ENCODE measurements at places on chromosomes 11 and 22. TPM values are rescaled to one million over a fixed set of nuclear protein-coding genes. Genes with fewer than 3 reads are reported as not detected.

The MYO7A gene
- 7.7 TPM for total RNA-seq

The SCGB1C1 gene
- total RNA-seq, result not detected

The MRPL17 gene
- total RNA-seq, result 31.2 TPM

The ZP1 gene
- not detected for total RNA-seq

The KRTAP5-7 gene
- total RNA-seq, result not detected

The SLC22A9 gene
- total RNA-seq, result not detected

The IL17REL gene
- 0.17 TPM for total RNA-seq

The OR51B2 gene
- not detected for total RNA-seq

The OR51I1 gene
- total RNA-seq, result not detected

The OOSP4A gene
- not detected for total RNA-seq

DNA sequence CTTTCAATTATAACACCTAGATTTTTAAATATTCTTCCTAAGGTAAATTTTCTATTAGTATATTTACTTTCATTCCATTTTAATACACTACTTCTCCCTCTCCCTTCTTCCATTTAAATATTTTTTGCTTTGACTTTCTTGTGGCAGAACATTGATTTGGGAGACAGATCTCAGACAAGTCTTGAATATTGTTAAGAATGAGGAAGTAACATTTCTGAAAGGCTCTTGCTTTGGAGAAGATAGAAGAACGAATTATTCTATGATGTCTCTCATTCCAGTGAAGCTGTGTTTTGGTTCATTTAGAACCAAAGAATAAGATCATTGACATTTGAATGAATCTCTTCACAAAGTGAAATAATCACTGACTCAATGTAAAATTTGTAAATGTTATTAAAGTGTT lies 2.4 kb downstream of the IPO7 start:
- DNase-seq, result no peak

DNA sequence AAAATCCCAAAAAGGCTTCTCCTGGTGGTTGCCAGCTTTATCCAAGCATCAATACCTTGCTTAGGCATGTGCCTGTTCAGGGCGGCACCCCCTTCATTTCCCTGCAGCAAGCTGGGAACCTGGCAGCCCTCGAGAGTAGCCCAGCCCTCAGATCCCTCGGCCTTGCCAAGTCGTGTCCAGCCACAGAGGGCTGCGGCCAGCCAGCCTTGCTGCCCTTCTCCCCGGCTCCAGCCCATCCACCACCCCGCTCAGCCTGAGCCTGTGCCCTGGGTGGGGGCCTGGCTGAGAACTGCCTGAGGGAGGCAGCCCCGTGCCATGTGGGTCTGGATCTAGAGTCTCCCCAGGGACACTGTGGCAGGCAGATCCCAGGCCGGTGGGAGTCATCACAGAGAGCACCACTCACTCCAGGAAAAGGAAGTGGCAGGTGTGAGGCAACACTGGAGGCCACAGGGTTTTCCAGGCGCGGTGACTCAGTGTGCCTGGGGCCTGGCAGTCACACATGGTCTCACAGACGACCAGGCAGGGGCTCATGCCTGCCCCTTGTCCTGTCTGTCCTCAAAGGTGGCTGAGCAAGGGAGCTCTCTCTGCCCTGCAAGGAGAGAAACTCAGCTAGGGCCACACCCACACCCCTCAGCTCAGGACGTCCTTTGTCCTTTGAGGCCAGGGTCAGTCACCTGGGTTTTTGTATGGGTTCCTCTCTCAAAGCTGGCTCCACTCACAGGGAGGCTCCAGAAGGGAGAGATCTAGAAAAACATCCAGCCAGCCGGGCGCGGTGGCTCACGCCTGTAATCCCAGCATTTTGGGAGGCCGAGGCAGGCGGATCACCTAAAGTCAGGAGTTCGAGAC lies 12.2 kb upstream of the CDC42BPG start:
- peak; percentile 89 for DNase-seq

- no peak for DNase-seq
These were observed 168.2 kb upstream of the CADM1 start for GRCh38 chr11:115672412-115672811.

GRCh38 chr11:78790784-78791183 lies 216.1 kb upstream of the NARS2 start:
- no peak for DNase-seq

DNA sequence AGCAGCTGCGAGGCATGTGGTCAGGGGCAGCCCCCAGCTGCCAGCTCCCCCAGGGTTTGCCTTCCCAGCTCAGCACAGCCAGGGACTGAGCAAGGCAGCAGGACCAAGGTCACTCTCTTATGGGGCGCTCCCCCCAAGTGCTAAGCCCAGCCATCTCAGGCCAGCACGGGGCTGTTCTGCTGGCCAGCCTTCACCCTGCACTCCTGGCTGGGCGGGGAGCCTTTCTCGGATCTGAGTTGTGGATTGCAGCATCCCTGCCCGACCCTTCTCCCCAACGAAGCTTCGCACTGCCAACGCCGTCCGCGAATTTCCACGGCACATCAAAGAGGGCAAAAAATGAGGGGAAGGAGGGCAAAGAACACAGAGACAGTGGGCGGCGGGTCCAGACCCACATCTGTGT lies 42.5 kb upstream of the GAL start:
- no peak for DNase-seq

GRCh38 chr11:113817626-113818025 lies 38.0 kb downstream of the CLDN25 start:
- no peak for DNase-seq

GRCh38 chr11:72840780-72841179 lies 26.6 kb downstream of the ATG16L2 start:
- no peak for DNase-seq

- no peak for DNase-seq
These were observed 36.4 kb downstream of the ZNF215 start for GRCh38 chr11:6962673-6963072.

GRCh38 chr22:42977569-42977968 lies 37.4 kb downstream of the PACSIN2 start:
- DNase-seq, result peak; percentile 20

- no peak for DNase-seq
These were observed 69.2 kb downstream of the AMOTL1 start for GRCh38 chr11:94837317-94837716.

DNA sequence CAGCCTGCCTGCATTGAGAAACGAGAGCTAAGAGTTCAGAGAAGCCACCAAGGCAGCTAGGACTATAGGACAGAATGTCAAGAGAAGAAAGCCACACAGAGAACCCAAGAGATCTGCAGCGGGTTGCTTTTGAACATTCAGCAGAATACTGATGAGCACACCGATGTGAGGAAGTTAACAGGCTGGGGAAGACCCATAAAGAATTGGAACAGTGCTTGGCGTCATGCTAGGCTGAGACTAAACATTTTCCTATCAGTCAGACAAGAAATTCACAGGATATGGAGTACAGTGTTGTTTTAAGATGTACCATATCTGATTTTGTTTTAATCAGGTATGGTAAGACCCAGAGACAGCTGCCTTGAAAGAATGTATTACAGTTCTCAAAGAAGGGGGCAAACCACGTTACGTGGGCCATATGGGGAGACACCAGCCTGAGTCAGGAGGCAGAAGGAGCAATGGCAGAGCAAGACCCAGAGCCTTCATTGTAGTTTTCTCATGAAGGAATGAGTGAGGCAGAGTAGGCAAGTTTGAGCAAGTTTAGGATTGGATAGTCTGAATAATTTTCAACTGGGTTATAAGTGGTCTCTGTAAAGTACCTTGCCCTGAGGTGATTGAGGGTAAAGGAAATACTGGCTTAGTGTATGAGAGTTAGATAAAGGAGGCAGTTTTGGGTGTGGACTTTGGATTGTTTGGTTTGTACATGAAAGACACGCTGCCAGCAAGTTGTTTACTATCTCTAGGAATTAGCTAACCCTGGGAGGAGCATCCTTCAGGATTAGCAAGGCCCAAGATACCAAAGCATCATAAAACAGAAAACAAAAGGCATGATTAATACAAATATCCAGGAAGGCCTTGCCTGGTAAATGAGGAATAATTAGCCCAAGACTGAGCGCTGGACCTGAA lies 14.3 kb downstream of the LRRC75B start:
- DNase-seq, result no peak

- no peak for DNase-seq
These were observed 750 bp downstream of the XRCC6 start for GRCh38 chr22:41621911-41622179.

DNA sequence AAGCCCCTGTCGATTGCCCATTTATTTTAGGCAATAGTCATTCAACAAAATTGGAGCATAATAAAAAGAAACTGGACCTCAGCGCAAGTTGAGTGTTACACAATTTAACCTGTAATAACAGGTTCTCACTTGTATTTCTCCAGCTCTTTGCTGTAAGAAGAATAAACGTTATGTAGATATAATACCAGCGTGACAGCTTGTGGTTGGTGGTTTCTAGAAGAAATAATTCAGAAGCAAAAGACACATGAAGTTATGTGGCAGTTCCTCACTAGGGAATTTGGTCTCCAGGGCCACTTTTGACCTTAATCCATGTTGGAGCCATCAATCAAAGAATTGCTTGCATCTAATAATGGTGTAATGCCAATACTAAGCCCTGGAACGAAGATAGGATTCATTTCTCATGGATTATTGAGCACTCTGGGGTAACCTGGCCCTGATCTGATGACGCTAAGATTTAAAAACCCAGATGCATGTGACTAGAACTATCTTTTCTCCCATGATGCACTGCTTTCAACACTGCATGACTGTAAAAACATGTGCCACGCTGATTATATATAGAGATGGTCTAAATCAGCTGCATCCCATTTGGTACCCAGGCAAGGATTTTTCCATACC lies 129.7 kb upstream of the LDLRAD3 start:
- DNase-seq, result no peak

GRCh38 chr22:17707526-17707925 lies 66.7 kb downstream of the BID start:
- peak; percentile 71 for DNase-seq

GRCh38 chr11:46149342-46149741 lies 28.1 kb upstream of the PHF21A start:
- no peak for DNase-seq

GRCh38 chr11:98564881-98565280 lies 455.9 kb upstream of the CNTN5 start:
- no peak for DNase-seq

DNA sequence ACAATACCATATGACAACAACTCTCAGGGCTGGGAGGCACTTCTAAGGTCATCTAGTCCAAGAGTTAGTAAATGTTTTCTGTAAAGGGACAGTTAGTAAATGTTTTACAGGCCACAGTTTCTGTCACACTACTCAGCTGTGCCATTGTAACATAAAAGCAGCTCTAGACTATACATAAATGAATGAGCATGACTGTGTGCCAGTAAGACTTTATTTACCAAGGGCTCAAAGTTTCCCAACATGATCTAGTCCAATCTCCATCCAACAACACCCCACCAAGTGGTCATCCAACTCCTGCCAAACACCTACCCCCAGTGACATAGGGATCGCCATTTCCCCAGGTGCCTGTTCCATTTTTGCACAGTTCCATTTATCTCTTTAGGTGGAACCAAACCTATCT lies 12.1 kb downstream of the SERGEF start:
- no peak for DNase-seq

DNA sequence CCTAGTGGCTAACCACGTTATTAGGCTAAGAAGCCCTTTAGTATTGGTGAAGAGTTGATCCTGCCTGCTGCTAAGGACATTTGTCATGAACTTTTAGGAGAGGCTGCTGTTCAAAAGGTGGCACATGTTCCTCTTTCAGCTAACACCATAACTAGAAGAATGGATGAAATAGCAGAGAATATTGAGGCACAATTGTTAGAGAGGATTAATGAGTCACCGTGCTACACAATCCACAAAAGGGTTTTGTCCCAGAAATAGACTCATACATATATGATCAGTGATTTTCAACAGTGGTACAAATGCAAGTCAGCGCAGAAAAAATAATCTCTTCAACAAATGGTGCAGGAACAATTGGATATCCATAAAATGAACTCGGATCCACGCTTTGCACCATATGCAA lies 7.0 kb upstream of the MSANTD2 start:
- no peak for DNase-seq

- DNase-seq, result no peak
These were observed 163.2 kb downstream of the BRD1 start for GRCh38 chr22:49664371-49664881.

- no peak for DNase-seq
These were observed 72.7 kb upstream of the PITPNB start for GRCh38 chr22:27991586-27992293.

GRCh38 chr11:94400050-94400449 lies 1.2 kb downstream of the GPR83 start:
- DNase-seq, result no peak

- no peak for DNase-seq
These were observed 62.1 kb downstream of the ARHGAP8 start for GRCh38 chr22:44814266-44815098.

DNA sequence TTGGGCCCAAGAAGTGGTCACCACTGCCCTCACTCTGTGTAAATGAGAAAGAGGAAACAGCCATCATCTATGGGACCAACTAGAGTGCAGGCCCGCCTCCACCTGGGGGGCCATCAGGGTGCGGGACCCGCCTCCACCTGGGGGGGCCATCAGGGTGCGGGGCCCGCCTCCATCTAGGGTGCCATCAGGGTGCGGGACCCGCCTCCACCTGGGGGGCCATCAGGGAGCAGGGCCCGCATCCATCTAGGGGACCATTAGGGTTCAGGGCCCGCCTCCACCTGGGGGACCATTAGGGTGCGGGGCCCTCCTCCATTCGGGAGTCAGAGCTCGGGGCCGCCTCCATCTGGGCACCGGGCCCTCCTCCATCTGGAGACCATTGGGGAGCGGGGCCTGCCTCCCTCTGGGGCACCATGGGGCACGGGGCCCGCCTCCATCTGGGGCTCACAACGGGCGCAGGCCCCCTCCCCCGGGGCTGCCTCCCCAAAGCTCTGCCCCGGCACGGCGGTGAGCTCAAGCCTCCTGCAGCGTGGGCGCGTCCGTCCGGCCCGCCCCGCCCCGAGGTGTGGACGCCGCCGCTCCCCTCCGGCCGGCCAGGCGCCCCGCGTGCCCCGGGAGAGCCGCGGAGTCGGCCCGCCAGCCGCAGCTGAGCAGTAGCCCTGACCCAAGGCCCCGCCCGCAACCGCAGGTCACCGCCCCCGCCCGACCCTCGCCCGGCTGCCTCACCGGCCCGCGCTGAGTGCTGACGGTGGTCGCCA lies 512 bp downstream of the TOLLIP start:
- no peak for DNase-seq

GRCh38 chr11:34499719-34500500 lies 13.7 kb downstream of the ELF5 start:
- DNase-seq, result no peak

- peak; percentile 65 for DNase-seq
These were observed 1.6 kb upstream of the KMT2A start for GRCh38 chr11:118434553-118435289.

- no peak for DNase-seq
These were observed 185.9 kb upstream of the CCDC90B start for GRCh38 chr11:83471831-83472727.
